ENCODE measurements at places on chromosomes 6 and 20.

- DNase-seq, result no peak
Observed at GRCh38 chr6:29529956-29530355, 29.6 kb downstream of the UBD start.

DNA sequence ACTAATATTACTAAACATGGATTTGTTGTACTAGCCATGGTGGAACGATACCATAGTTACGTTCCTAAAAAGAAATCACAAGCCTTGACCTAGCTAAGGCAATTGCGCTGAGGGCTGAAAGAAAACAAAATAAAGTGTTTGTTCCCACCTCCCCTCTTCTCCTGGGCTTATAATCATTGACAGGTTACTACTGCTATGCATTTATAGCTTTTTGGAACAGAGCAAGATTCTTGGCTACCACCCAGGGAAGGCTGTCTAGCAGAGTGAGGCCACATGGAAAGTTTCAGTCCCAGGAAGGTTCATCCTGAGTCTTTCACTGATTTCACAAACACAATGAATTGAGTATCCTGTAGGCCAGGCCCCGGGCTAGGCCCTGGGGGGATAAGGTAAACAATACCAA, 84.6 kb downstream of the TMEM170B start:
- DNase-seq, result no peak

GRCh38 chr20:46371656-46372055, 34.8 kb downstream of the ELMO2 start:
- no peak for DNase-seq

DNA sequence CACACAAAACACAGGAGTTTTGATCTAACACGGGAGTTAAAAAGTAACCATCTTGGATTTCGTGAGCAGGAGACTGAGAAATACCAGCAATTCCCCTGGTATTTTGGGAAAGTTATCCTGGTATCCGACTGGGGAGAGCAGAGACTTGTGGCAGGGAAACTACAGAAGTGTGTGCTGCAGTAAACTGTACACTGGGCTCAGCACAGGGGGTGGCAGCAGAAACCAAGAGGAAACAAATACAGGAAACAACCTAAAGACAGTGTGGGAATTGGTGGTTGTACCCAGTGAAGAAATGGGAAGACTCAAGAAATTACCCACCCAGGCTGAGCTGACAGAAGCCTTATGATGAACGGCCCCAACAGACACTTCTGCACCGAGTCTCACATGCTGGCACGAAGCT, 109.8 kb downstream of the CHD6 start:
- DNase-seq, result no peak

GRCh38 chr6:105890521-105891244, 195.5 kb upstream of the PRDM1 start:
- DNase-seq, result no peak

DNA sequence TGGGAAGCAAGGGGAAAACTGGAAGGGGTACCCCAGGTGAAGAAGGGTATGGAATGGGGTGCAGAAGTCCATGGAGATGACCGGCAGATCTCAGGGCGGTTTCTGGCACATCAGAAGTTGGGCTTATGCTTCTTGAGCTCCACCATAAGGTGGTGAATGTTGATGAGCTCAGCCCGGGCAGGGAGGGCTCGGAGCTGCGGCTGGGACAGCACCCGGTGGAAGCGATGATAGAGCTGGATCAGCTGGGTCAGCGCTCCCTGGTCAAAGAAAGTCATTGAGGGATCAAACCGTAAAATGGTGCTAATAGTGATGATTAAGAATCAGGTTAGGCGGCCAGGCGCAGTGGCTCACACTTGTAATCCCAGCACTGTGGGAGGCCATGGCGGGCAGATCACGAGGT, 20.9 kb downstream of the VPS52 start:
- no peak for DNase-seq

- DNase-seq, result no peak
Observed at GRCh38 chr6:53128842-53129241, 19.8 kb downstream of the GCM1 start.

DNA sequence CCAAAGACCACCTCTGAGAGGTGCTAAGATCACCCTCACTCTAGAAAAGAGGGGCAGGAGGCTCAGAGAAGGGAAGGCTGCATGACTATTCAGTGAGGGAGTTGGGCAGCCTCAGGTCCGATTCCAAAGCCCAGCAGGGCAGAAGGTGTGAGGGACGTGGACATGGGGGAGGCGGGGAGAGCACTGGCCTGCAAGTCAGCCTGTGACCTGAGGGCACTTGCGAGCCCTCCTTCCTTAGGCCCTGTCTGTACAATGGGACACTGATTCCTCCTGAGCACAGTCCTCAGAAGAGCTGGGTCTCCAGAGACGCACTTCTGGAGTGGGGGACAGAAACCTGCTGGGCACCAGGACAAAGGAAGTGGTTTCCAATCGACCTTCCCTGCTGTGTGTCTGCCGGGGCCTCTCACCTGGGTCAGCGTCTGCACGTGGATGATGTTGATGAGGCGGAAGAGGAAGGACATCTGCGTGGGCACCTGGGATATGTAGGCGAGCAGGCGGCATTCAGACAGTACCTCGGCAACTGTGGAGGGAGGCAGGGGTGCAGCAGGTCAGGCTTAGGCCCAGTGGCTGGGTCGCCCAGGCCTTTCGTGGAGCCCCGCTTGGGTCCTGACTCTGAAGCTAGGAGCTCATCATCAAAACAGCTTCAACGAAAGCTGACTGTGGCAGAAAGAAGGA, 48.5 kb downstream of the MYH7B start:
- peak; percentile 50 for DNase-seq

DNA sequence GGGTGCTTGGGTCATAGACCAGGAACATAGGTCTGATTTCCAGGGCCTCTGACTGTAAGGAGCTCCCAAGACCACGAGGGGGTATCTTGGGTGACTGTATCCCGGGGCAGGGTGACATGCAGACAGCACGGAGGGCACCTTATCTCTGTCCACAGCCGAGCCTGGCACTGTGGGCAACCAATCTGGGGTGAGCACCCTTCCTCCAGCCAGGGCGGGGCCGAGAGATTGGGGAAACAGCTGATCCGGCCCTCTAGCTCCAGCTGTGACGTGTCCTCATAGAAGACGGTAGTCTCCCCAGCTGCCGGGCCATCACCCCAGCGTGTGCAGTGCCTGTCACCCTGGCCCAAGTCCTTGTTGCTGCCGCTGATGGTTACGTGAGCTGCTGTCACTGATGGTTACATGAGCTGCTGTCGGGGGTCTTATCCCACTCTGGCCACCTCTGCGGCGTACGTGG, 139.6 kb upstream of the RNF24 start:
- DNase-seq, result no peak

DNA sequence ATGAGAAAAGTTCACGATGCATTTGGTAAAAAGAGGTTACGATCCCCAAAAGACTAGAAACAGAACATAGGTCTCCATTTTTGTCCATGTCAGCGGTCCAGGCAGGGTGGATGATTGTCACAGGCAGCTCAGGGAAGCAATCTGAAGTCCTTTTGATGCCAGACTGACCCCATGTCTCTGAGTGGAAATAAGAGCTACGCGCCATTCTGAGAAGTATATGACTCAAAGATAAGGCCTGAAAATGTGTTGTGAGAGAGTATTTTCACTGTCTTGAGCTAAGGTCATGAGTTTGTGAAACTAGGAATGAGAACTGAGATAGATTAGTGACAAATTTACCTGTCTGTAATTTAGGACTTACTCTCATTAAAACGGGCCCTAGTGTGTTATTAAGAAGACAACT, 69.5 kb downstream of the LYRM4 start:
- DNase-seq, result no peak

GRCh38 chr20:57693670-57694329, 16.0 kb downstream of the PMEPA1 start:
- no peak for DNase-seq

DNA sequence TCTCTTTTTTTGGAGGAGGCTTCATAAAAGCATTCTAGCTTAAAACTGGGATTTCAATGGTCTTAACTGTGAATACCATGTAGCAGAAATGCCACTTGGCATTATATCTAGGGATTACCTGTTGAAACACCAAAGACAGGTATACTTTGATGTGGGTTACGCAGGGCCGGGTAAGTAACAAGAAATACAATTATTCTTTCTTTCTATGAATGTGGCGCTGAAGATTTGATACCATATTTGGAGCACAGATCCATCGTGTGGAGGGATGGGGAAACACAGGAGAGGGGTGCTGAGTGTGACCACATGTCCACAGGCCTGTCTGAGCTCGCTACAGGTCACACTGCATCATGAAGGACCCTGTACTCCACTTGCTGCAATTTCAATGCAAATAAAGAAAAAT, 257.8 kb downstream of the GMPR start:
- no peak for DNase-seq

DNA sequence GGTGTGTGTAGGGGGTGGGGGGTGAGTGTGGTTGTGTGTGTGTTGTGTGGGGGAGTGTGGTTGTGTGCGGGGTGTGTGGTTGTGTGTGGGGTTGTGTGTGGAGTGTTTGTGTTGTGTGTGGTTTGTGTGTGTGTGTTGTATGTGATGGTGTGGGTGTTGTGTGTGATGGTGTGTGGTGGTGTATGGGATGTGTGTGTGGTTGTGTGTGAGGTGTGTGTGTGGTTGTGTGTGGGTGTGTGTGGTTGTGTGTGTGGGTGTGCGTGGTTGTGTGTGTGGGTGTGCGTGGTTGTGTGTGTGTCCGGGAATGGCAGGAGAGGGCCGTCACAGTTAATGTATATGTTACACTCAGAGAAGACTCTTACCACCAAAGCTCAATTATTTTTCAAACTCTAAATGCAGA, 79.8 kb downstream of the TBXT start:
- DNase-seq, result no peak

DNA sequence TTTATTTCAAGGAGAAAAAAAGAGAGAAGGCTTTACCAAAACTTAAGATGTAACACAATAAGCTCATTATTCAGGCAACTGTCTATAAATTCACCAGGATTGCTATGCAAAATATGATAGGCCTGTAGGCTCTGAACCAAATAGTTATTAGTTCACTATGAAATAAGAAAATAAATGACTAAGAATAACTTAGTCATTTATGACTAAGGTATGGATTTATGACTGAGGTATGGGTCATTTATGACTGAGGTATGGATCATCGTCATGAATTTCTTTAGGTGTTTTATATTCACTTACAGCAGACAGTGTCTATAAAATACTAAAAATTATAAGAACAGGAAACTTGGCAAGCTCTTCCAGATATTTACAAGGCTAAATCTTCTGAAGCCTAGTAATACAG, 52.1 kb upstream of the SNX9 start:
- DNase-seq, result no peak

- DNase-seq, result no peak
Observed at GRCh38 chr20:45518282-45518681, 2.9 kb upstream of the SPINT3 start.

DNA sequence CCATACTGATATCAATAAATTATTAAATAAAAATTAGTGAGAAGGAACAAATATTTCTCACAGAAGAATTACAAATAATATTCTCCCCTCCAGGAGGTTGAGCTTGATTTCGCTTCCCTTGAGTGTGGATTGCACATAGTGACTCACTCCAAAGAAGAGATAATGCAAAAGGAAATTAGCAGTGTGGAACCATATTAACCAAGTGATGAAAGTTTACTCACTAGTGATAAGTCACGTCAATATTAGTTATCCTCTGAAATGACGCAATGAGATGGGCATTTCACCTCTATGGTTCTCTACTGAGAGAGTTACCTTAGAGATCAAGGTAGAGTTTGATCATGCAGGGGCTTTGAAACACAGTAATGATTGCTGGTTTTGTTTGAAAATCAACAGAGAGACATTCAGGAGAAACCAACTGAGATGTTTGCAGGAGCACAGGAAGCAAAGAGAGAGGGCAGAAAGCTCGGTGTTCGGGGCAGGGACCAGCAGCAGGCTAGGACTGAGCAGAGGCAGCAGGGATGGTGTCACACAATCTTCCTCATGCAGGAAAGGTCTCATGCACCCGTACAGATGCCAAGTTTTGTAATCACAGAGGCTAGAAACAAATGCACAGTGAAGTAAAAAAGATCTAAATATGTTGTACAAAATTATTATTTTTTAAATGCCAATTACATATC, 634.5 kb downstream of the QKI start:
- no peak for DNase-seq

- DNase-seq, result no peak
Observed at GRCh38 chr20:1896484-1897258, 1.5 kb downstream of the SIRPA start.

GRCh38 chr6:65943051-65943450, 236.0 kb upstream of the EYS start:
- no peak for DNase-seq

- DNase-seq, result no peak
Observed at GRCh38 chr6:159606786-159607185, 86.3 kb downstream of the SOD2 start.

DNA sequence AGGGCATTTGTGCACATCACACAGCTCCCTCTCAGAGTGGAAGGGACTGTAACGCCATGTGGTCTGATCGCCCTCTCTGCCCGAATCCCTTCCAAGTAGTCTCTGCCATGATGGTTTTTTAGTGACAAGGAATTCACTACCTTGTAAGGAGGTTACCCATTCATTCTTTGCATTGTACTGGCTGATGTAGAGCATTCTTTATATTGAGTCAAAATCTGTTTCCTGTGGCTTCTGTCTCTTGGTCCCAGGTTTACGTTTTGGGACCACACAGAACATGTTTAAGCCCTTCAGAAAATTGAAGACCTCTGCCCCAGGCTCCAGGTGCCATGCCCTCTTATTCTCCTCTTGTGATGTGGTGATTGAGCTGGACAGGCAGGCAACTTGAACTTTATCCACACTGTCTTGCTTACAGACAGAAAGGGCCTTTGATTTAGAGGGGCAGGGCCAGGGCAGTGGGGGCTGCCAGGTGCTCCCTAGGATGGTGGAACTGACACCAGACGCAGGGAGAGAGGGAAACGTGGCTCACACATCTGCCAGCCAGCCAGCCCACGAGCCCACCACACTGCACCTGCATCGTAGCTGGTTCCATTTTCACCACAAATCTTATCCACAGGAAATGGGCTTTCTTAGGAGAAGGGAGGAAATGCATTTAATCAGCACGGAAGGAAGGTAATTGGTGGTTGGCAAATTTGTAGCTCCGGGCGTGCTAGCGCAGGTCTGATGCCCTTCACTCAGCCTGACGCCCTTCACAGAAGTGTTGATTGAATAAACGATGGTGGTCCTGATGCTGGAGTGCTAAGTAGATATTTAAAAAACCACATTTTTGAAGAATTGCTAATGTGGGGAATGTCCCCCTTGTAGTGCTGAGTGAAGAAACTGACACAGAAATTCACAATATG, 78.2 kb downstream of the TCP11 start:
- no peak for DNase-seq

DNA sequence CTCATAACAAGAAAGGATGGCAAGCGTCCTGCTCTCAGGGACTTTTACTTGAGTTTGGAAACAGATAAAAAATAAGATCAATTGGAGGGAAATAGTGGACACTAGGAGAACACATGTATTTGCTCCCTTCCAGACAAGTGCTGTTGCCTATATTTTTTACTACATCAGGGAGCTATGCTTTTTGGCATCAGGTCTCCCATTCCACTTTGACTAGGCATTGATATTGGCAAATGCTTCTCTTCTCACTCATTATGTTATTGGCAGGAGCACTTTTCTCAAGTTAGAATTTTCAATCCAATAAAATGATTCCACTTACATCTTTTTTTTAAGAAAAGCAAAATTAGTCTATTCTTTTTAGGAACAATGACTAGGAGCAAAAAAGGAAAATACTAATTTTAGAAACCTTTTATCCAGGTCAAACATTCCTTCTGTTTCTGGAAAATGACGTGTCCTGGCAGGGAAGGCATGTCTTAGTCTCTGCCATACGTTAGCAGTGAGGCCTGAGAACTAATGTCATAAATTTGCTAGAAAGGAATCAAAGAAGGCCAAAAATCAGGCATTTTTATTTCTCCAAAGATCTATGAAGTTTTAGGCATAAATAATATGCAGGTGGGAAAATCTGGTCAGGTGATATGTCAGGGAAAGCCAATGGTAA, 21.4 kb downstream of the BCAS1 start:
- no peak for DNase-seq

GRCh38 chr6:33790379-33790778, 1.4 kb upstream of the LEMD2 start:
- no peak for DNase-seq

All from sciatic nerve (tissue), 2 donors.